ENCODE measurements at places on chromosomes 3 and 15. TPM values are rescaled to one million over a fixed set of nuclear protein-coding genes. Genes with fewer than 3 reads are reported as not detected.

Gene CXCR6
- not detected for total RNA-seq

Gene CFAP161
- not detected for total RNA-seq

Gene STRIT1
- not detected for total RNA-seq

Gene RETNLB
- total RNA-seq: not detected

Gene GOLGA6D
- total RNA-seq: not detected

Gene EPHA6
- total RNA-seq: not detected

Gene PTH1R
- not detected for total RNA-seq

DNA sequence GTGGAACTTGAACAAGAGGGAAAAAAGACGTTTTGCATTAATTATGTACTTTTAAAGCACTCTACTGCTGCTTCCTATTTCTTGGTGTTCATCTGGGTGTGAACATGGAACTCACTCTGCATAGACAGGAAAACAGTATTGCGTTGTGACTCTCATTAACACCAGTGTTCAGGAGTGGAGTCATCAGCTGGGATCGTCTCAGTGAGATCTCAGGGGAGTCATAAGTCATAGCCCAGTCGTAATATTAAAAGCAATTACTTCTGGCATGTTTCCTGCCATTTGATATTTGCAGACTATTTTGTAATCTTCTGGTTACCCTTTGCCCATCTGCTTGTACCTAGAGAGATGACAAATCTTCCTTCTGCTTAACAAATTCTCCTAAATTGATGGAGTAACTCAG lies 462.0 kb upstream of the ATP11B start:
- peaks cover 16% of the 10 kb centered on the region for H3K4me1 ChIP-seq
- H3K27ac ChIP-seq: no peak overlapping the region
- H3K27me3 ChIP-seq: no peaks in the 10 kb centered on the region
- no peak for DNase-seq
- H3K4me3 ChIP-seq: no peak overlapping the region

GRCh38 chr15:71375934-71376333 lies 260.7 kb downstream of the THSD4 start:
- H3K4me1 ChIP-seq: peaks cover 50% of the 10 kb centered on the region
- no peak for DNase-seq
- H3K27me3 ChIP-seq: no peaks in the 10 kb centered on the region
- H3K36me3 ChIP-seq: no peaks in the 10 kb centered on the region
- no peak overlapping the region for H3K27ac ChIP-seq
- H3K4me3 ChIP-seq: no peak overlapping the region

DNA sequence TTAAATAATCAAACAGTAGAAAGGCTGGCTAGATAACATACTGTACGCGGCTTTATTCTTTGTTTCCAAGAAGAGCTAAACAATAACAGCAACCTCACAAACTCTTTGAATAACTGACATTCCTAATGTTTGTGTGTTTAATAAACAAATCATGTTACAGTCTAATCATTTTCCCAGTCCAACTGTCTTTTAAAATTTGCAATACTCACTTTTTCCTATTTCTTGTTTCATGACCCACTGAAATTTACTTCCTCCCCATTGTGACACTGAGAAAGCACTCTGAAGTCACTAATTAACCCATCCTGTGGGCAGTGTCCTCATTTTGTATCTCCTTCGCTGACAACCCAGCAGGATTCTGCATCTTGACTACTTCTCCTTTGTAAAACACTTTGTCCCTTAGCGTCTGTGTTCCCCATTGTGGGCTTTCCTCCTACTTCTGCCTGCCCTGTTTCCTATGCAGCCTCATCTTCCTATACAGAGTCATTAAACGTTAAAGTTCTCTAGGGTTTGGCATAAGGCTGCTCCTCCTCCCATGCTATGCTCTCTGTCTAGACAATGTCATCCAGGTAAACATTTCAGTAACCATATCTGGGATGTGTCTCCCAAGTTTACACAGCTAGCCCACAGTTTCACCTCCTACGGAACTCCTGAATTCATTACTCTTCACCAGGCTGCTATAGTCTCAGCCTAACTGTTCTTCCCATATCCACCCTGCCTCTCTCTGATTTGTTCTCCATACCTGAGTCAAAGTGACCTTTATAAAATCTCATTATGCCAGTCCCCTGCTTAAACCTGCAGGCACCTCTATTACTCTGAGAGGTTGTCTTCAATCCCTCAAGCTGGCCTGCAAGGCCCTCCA lies 148.9 kb downstream of the GREM1 start:
- H3K4me3 ChIP-seq: no peak overlapping the region
- peak; percentile 89 for DNase-seq
- no peaks in the 10 kb centered on the region for H3K27me3 ChIP-seq
- peaks cover 90% of the 10 kb centered on the region for H3K4me1 ChIP-seq

GRCh38 chr15:51842852-51843737 lies 13.6 kb downstream of the TMOD3 start:
- peaks cover 71% of the 10 kb centered on the region for H3K4me1 ChIP-seq
- no peaks in the 10 kb centered on the region for H3K27me3 ChIP-seq
- peak overlapping the region; percentile 65 for H3K27ac ChIP-seq
- H3K4me3 ChIP-seq: no peak overlapping the region
- no peaks in the 10 kb centered on the region for H3K36me3 ChIP-seq
- DNase-seq: peak; percentile 68

DNA sequence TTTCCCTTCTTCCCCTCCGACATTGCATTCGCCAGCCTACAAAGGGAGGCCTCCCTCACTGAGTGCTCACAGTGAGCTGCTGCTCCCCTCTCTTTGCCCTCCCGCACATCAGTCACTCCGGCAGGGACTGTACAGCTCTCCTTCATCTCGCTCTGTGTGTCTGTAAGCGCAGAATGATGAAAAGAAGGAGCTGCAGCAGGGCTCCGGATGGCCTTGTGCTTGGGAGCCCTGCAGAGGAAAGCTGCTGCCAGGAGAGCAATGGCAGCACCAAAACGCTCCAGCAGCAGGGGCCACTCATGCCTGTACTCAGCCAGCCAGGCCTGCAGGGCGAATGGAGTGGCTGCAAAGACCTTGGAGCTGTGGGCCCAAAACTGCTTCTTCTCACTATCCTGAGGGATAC lies 107.0 kb upstream of the NSMCE3 start:
- no peak for DNase-seq
- H3K27me3 ChIP-seq: no peaks in the 10 kb centered on the region

GRCh38 chr15:43930079-43930478 lies 103.3 kb downstream of the WDR76 start:
- DNase-seq: no peak
- H3K27me3 ChIP-seq: no peaks in the 10 kb centered on the region
- H3K27ac ChIP-seq: no peak overlapping the region
- H3K4me3 ChIP-seq: no peak overlapping the region
- H3K4me1 ChIP-seq: 0 out of 2 replicates have a peak, but pooled peaks cover 3% of the 10 kb centered on the region

GRCh38 chr3:45225465-45226205 lies 452 bp downstream of the TMEM158 start:
- H3K27ac ChIP-seq: no peak overlapping the region
- H3K27me3 ChIP-seq: no peaks in the 10 kb centered on the region
- no peaks in the 10 kb centered on the region for H3K36me3 ChIP-seq
- peak overlapping the region; percentile 88 for H3K4me3 ChIP-seq
- H3K4me1 ChIP-seq: peaks cover 13% of the 10 kb centered on the region

DNA sequence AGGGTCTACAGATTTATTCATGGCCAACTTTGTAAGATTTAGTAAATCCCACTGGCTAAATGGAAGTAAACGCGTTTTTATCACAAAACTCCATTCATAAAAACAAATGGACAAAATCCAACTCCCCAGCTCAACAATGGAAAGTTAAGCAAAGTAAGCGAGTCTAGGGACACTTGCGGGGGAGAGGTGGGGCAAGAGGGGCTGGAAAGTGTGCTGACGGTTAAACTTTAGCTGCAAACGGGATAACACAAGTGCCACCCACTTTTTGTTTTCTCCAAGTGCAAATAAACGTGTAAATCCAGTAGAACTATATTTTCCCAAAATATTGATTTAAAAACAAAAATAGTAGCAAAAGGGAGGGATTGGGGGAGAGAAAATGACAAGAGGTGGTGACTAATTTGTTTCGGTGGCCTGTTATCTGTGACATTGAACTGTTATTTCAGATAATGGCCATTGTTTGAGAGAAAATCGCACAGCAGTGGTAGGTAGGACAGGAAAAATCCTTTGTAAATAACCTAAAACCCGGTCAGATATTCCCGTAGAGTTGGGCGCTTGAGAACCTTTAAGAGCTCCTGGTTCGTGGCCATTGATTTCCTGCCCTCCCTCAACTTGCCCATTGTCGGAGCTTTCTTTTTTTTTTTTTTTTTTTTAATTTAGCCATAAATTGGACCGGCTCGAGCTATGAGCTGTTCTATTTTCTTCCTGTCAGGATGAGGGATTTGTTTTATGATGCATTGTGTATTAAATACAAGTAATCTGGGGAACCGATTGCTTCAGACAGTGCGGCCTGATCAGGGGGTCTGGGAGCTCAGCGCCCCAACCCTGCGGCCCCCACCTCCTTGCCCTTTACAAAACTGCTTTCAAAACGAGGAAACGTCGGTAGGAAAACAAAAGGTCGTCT lies 514.8 kb downstream of the MECOM start:
- H3K4me3 ChIP-seq: no peak overlapping the region
- H3K27me3 ChIP-seq: no peaks in the 10 kb centered on the region
- DNase-seq: peak; percentile 26
- H3K4me1 ChIP-seq: peaks cover 19% of the 10 kb centered on the region

DNA sequence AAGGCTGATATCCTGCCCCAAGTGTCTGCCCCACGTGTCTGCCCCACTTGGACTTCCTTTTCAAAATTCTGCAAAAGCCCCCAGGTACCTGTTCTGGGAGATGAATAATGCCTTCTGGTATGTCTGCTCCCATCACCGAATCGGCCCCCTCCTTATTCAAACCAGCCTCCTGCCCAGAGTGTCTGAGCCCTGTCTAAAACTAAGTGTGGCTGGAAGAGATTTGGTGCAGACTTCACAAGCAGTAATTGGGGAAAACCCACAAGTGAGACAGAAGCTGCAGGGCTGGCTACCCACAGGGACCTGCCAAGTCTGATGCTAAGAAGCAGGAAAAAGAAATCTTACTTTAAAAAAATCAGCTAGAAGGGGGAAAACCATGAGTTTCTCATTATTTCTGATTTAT lies 85.1 kb downstream of the DUT start:
- no peak for DNase-seq
- H3K4me1 ChIP-seq: peaks cover 23% of the 10 kb centered on the region
- H3K27ac ChIP-seq: no peak overlapping the region
- H3K4me3 ChIP-seq: no peak overlapping the region
- no peaks in the 10 kb centered on the region for H3K27me3 ChIP-seq

DNA sequence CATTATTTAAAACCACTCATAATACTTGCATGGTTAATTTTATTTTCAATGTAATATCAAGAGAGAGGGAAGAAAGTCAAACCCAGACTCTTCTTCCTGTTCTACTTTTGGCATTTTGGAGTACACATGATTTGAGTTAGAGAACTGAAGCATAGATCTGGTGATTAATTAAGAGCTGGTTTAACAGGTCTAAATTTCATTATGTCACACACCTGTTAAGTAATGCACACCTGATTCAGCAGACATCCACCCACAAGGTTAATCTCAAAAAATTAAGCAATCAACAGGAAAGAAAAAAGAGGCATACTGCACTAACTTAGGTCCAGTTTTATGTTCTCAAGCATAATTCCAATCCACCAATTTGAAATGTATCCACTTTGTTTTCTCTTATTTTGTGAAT lies 101.1 kb upstream of the ICE2 start:
- peaks cover 2% of the 10 kb centered on the region for H3K27me3 ChIP-seq
- H3K27ac ChIP-seq: no peak overlapping the region
- DNase-seq: no peak
- no peak overlapping the region for H3K4me3 ChIP-seq
- no peaks in the 10 kb centered on the region for H3K4me1 ChIP-seq

- peaks cover 6% of the 10 kb centered on the region for H3K36me3 ChIP-seq
- no peak overlapping the region for H3K4me3 ChIP-seq
- no peak overlapping the region for H3K27ac ChIP-seq
- H3K27me3 ChIP-seq: no peaks in the 10 kb centered on the region
- no peak for DNase-seq
These were observed 62.0 kb downstream of the MSL2 start for GRCh38 chr3:136134091-136134490.

DNA sequence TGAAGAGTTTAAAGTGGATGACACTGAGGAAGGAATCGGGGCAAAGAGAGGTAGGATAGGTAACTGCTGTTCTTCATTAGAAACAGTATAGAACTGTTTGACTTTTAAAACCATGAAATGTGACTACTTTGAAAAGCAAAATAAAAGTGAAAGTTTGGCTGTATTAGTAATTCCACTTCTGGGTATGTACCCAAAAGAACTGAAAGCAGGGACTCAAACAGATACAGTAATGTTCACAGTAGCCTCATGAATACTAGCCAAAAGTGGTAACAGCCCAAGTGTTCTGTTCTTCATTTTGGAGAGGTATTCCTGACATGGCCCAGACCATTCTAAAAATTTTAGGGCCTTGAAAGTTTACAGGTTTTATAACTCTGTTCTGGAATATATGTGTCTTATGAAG lies 1055.4 kb downstream of the TBL1XR1 start:
- H3K4me1 ChIP-seq: no peaks in the 10 kb centered on the region
- no peak overlapping the region for H3K4me3 ChIP-seq

DNA sequence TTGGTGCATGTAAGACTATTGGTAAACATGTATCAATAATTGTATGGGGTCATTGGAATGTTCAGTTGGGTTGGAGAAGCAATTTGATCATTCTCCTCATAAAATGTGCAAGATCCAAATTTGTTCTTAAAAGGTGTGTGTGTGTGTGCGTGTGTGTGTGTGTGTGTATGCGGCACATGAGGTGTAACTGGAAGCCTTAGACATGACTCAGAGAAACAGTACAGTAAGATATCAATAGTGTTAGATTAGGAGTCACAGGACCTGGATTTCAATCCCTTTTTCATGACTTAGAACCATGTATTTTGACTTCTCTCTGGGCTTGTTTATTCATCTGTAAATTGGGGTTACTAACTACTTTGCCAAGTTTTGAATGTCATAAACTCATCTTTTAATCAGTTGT lies 38.3 kb downstream of the RSRC1 start:
- no peaks in the 10 kb centered on the region for H3K4me1 ChIP-seq
- DNase-seq: no peak
- H3K36me3 ChIP-seq: no peaks in the 10 kb centered on the region
- H3K4me3 ChIP-seq: no peak overlapping the region
- no peaks in the 10 kb centered on the region for H3K27me3 ChIP-seq
- no peak overlapping the region for H3K27ac ChIP-seq

DNA sequence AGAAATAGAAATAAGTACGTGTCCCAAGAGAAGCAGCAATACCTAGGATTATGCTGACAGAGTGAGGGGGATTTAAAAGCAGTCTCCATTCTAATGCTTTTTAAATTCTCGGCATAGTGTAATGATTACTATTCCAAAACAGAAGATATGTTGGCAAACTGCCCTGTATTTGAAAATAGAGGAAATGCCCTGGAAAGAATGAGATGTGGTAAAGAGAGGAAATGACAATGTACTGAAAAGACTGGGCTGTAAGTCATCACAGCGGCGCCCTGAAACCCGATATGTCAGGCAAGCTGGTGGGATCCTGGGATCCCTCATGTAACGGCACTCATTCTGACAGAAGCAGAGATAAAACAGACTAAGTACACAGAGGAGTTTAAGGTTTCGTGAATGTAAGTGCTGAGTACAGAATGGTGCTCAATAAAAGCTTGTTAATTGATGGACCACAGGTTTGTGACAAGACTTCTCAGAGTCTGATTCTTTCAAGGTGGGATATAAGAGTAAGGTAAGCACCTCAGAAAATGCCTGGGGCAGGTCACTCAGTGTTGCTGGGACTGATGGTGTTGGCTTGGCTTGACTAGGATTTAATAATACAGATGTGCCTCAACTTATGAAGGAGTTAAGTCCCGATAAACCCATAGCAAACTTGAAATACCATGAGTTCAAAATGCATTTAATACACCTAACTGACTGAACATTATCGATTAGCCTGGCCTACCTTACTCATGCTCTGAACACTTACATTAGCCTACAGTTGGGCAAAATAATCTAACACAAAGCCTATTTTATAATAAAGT lies 91.4 kb downstream of the NFKBIZ start:
- H3K27ac ChIP-seq: peak overlapping the region; percentile 99
- H3K36me3 ChIP-seq: no peaks in the 10 kb centered on the region
- H3K27me3 ChIP-seq: no peaks in the 10 kb centered on the region
- peak overlapping the region; percentile 21 for H3K4me3 ChIP-seq

All from SJSA1 (cell line).